ENCODE measurements at places on chromosomes 6 and 20. TPM values are rescaled to one million over a fixed set of nuclear protein-coding genes. Genes with fewer than 3 reads are reported as not detected.

- DNase-seq, result no peak
Measured at GRCh38 chr20:20450521-20450920, 82.6 kb downstream of the INSM1 start.

Gene CALHM6
- total RNA-seq, result 7.4 TPM

GRCh38 chr6:142906945-142907470 is 38.0 kb downstream of the HIVEP2 start:
- no peak for DNase-seq

DNA sequence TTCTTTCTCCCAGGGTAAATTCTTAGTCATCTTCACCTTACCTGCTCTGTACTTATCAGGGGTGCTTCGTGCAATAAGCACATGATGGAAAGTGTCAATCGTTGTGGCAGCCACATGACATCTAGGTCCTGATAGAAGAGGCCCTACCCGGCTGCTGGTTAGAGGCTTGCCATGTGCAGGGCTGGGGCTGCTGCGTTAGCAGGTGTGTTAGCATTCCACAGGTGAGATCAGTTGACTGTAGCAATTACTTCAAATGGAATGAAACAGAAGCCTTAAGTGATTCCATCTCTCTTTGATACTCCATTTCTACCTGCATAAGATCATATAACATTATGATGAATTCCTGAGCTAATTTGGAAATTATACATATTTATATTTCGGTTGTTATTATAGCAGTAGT is 127.0 kb downstream of the UST start:
- DNase-seq, result no peak

GRCh38 chr6:68575765-68576439 is 59.2 kb upstream of the ADGRB3 start:
- no peak for DNase-seq

- no peak for DNase-seq
Measured at GRCh38 chr6:149458196-149458595, 26.6 kb downstream of the ZC3H12D start.

Gene LY6G6F
- not detected for total RNA-seq

GRCh38 chr20:57805747-57806146 is 95.9 kb upstream of the PMEPA1 start:
- DNase-seq, result no peak

Gene TBC1D22B
- total RNA-seq, result 13.0 TPM

GRCh38 chr6:129370268-129370916 is 339.6 kb downstream of the ARHGAP18 start:
- DNase-seq, result peak; percentile 15

DNA sequence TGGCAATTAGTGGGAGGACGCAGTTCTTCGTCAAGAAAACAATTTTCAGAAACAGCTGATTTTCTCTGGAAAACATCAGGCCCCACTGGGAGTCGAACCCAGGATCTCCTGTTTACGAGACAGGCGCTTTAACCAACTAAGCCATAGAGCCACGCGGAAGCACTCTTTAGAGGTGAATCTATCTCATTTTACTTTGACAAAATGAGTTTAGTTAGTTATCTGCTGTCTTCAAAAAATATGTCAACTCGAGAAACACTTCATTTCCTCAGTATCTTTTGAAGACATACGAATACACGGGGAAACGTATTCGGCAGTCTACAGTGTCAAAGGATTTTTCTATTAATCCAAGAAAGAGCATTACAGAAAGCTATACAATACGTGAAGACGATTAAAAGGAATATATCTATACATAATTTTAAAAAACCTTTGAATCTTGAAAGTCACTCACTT is 26.7 kb downstream of the GPX6 start:
- peak; percentile 40 for DNase-seq

GRCh38 chr20:64057628-64058498 is 5.1 kb upstream of the TCEA2 start:
- peak; percentile 83 for DNase-seq

DNA sequence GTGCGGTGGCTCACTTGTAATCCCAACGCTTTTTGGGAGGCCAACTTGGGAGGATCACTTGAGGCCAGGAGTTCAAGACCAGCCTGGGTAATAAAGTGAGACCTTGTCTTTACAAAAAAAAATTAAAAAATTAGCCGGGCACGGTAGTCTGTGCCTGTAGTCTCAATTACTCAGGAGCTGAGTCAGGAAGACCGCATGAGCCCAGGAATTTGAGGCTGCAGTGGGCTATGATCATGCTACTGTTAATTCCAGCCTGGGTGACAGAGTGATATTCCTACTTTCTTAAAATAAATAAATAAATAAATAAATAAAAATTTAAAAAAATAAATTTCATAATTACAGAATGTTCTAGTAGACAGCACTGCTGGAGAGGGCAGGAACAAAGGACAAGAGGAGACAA is 62.4 kb downstream of the DST start:
- DNase-seq, result no peak

GRCh38 chr20:41138475-41139226 is 1.3 kb downstream of the PLCG1 start:
- peak; percentile 48 for DNase-seq

DNA sequence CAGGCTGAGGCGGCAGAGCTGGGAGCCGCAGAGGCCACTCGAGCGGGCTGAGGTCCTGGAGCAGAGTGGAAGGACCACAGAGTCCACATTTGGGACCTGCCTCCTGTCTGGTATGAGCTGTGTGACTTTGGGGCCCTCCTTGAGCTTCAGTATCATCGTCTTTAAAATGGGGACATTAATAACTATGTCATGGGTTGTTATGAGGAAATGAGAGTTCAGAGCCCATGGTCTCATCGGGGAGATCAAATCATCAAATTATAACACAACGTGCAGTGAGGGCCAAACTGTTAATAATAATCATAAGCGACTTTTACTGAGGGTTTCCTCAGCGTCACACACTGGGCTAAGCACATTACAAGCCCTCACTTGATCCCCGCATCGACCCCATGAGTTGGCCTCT is 49.9 kb upstream of the CCDC167 start:
- DNase-seq, result no peak

- no peak for DNase-seq
Measured at GRCh38 chr6:41937472-41937860, 4.1 kb downstream of the CCND3 start.

- DNase-seq, result no peak
Measured at GRCh38 chr20:6614836-6615235, 152.7 kb upstream of the BMP2 start.

- DNase-seq, result no peak
Measured at GRCh38 chr6:33963136-33963750, 159.4 kb upstream of the MLN start.

DNA sequence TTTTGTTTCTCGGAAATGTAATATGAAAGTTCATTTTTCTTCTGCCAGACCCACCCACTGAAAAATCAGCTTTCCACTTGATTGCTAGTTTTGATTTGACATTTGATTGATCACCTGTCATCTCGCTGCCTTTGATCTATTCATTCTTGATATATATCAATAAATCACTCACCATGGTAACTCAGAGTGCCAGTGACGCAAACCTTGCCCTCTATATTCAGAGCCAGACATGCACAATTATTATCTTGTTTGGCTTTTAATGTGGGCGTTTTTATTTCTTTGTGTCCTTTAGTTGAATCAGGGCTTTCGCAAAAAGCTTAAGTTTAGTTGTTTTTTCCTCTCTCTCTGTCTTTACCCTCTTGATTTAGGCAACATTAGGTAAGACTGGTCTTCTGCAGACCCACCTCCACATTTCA is 2.0 kb downstream of the TSHZ2 start:
- DNase-seq, result no peak

- no peak for DNase-seq
Measured at GRCh38 chr6:14310960-14311359, 193.4 kb downstream of the CD83 start.

DNA sequence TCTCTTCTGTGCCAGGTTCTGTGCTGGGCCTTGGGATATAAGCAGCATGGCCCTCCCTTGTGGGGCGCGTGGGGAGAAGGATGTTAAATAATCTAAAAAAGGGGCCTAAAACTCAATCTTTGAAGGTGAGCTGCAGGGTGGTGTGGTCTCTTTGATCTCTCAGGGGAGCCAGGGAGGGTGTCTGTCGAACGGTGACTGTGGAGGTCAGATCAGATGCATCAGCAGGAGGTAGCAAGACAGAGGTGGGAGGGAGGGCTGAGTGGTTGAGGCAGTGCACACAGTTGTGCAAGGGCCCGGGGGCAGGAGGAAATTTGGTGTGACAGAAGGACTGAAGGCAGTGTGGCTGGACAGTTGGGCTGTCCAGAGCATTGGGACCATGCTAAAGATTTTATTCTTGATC is 287.3 kb downstream of the BMP7 start:
- DNase-seq, result no peak

DNA sequence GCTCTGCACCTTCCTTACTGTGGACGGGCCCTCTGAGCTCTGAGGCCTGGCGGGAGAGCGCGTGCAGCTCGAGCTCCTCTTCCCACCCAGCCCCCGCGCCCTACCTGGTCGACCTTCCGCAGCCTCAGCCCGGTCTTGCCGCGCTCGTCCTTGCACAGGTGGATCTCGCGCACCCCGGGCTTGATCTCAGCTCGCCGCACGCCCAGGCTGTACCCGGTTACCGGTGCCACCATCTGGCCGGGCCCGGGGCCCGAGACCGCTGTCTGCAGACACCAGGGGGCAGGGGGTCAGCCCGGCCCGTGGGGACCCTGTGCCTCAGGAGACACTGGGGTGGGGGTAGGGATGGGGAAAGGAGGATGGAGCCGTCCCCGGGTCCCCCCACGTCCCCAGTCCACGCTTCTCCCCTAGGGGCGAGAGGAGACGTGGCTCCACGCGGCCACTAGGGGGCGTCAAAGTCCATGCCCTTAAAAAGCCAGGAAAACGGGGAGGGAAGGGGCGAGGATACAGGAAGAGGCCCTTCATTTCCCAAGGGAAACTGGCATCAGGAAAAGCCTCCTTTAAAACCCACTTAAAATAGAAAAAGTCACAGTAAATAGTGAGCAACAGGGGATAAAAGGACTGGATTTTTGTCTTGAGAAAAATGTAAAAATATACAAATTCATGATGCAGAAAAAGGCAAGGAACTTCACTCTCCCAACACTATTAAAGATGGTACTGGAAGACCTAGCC is 15.5 kb downstream of the SDCBP2 start:
- DNase-seq, result peak; percentile 56

Gene KCNG1
- total RNA-seq, result 1.2 TPM

DNA sequence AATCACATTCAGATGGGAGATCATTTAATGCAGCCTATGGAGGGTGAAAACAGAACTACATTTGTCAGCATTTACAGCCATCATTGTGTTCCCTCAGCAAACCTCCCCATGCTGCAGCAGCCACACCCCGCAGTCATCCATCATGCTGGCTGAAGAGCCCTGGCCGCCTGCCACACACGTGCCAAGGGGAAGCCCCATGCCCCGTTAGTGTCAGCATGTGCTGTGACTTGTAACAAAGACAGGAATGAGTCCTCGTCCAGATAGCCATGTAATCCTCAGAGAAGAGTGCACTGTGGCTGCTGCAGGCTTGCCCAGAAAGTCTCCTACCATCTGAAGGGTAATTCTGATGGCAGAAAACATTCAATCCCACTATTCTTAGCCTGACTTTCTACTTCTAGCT is 1097.8 kb downstream of the KIF16B start:
- DNase-seq, result no peak

- DNase-seq, result peak; percentile 22
Measured at GRCh38 chr6:156963712-156964700, 186.8 kb downstream of the ARID1B start.

DNA sequence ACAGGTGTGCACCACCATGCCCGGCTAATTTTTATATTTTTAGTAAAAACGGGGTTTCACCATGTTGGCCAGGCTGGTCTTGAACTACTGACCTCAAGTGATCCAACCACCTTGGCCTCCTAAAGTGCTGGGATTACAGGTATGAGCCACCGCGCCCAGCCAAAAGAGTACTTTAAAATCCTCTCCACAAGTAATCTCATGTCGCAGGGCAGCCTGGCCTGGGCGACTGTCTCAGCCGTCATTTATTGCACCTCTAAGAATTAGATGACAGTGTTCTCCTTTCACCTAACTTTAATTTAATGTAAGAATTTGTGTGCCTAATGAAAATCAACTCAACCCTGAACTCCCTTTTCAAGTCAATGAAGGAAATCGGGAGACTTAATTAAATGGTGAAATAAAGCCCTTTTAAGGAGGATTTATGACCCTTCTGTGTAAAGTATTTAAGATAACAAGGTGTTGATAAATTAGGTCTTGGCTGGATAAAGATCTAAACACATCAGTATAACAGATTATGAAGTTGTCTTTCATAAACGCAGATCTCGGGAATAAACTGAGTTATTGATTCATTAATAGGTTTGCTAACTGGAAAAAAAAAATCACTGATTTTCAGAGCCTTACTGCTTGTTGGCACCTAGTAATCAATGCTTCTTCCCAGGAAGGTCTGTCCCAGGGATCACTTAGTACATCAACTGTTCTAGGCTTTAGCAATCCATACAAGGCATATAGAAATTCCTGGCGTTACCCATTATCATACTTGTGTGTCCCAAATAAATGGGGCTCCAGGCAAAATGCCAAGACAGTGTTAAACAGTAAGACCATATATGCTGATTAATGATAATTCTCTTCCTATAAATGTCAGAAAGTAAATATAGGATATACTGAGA is 209.3 kb downstream of the GMDS start:
- DNase-seq, result no peak

DNA sequence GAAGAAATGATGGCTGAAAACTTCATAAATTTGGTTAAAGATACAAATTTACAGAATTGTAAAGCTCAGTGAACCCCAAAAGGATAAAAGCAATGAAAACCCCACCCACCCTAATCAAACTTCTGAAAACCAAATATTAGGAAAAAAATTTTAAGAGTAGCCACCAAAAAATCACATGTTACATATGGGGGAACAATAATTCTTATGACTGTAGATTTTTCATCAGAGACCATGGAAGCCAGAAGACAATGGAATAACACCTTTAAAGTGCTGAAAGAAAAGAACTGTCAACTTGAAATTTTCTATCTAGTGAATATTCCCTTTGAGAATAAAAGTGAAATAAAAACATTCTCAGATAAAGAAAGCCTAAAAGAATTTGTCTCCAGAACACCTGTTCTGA is 24.4 kb downstream of the PROCR start:
- DNase-seq, result no peak

DNA sequence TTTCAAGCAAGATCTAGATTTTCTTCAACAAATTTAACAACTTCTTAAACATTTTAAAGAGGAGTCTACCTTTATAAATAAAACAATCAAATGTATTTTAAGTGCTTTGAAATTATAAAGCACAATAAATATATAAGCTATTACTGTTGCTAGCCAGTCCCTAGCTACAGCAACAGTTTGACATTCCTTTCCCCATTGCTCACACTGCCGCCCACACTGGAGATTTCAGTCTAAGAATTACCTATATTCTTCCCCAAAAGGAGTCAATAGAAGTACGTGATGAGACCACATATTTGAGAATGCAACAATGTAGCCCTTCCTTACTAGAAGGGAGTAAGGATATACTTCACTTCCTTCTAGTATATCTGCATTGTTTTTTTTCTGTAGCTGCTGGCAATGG is 65.3 kb upstream of the RNF146 start:
- no peak for DNase-seq

GRCh38 chr20:49634116-49634515 is 66.2 kb upstream of the PTGIS start:
- no peak for DNase-seq

GRCh38 chr20:20095114-20095872 is 43.0 kb downstream of the CFAP61 start:
- no peak for DNase-seq

Gene TSPYL4
- total RNA-seq, result 15.1 TPM
